ENCODE measurements at places on chromosomes 5 and 9.

- DNase-seq = peak; percentile 58
Measured at GRCh38 chr5:167573370-167574127, 717.9 kb upstream of the WWC1 start.

GRCh38 chr5:17096952-17097695, 120.3 kb upstream of the BASP1 start:
- DNase-seq = peak; percentile 70

GRCh38 chr5:78746021-78746770, 97.6 kb upstream of the LHFPL2 start:
- no peak for DNase-seq

GRCh38 chr5:126982926-126983873, 47.2 kb downstream of the MARCHF3 start:
- no peak for DNase-seq

DNA sequence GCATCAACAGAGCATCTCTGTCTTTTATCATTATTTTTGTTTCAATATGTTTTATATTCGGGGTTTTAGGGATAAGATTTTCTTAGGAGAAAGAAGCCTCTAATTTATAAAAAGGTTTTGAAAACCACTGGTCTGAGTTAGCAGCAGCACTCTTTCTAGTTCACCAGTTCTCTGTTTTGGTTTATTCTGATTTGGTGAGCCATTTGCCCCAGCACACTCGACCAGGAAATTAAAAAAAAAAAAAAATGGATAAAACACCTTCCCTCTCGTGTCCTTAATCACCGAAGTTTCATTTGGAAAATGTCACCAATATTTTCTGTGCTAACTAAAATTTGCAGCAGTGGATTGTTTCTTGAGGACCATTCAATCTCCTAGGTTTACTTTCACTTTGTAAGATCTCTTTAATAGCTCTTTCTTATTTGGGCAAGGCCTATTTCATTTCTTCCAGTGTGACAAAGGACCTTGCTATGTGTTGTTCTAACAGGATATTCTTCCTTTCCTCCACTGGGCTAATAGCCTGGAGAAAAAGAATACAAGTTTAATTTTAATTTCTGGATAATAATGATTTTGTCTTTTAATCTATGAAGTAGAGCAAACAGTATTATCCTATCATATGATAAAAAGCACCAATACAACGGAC, 57.8 kb upstream of the ANXA1 start:
- peak; percentile 44 for DNase-seq

DNA sequence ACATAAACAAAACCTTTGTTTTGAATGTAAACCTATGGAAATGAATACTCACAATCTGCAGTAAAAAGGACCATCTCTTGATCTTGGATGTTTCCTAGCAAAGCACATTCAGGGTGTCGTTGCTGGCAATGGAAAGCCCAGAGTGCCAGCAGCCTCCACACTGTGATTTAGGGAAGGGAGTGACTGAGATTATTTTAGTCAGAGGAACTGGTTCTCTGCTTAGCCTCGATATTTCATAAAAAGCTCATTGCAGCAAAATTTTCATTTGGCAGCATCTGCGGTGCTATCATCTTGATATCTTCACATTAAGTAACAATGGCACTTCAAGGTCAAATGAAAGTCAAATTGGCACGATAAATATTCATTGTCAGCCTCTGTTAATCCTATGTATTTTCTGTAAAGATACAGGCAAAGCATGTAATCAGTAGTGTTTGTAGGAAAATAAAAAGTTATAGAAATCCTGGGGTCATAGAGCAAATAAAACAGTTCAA, 116.0 kb downstream of the MACIR start:
- no peak for DNase-seq

GRCh38 chr9:115379719-115380118, 261.8 kb upstream of the TNC start:
- DNase-seq = no peak

- no peak for DNase-seq
Measured at GRCh38 chr5:109347252-109347888, 62.4 kb downstream of the PJA2 start.

- no peak for DNase-seq
Measured at GRCh38 chr5:155276231-155276630, 262.7 kb downstream of the KIF4B start.

GRCh38 chr5:160171666-160172065, 52.4 kb upstream of the PWWP2A start:
- no peak for DNase-seq

DNA sequence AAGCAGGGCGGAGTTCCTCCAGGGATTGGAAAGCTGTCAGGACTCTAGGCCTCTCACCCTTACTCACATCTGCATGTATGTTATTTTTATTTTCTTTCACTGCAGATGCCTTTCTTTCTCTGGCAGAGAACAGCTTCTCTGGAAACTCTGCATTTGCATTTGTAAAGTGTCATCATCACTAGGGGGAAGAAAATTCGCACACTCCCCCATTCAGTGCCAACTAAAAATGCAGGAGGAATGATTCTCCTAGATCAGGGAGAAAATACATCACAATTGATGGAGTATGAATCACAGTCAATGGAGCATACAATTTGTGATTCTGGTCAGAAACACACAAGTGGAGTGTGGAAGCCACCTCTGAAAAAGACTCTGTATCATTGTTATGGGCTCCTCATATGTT, 351.4 kb upstream of the FTMT start:
- peak; percentile 82 for DNase-seq

GRCh38 chr9:95788521-95788991, 86.9 kb upstream of the ERCC6L2 start:
- DNase-seq = no peak

- DNase-seq = peak; percentile 37
Measured at GRCh38 chr9:105050296-105050695, 122.3 kb upstream of the ABCA1 start.

- DNase-seq = no peak
Measured at GRCh38 chr5:139667001-139667729, 19.0 kb downstream of the CXXC5 start.

GRCh38 chr5:139903450-139903794, 107.8 kb downstream of the PSD2 start:
- no peak for DNase-seq

- peak; percentile 39 for DNase-seq
Measured at GRCh38 chr5:157471709-157472108, 11.7 kb downstream of the NIPAL4 start.

- DNase-seq = no peak
Measured at GRCh38 chr5:91229031-91229727, 153.9 kb downstream of the ARRDC3 start.

- no peak for DNase-seq
Measured at GRCh38 chr5:90476391-90476790, 1.7 kb downstream of the POLR3G start.

DNA sequence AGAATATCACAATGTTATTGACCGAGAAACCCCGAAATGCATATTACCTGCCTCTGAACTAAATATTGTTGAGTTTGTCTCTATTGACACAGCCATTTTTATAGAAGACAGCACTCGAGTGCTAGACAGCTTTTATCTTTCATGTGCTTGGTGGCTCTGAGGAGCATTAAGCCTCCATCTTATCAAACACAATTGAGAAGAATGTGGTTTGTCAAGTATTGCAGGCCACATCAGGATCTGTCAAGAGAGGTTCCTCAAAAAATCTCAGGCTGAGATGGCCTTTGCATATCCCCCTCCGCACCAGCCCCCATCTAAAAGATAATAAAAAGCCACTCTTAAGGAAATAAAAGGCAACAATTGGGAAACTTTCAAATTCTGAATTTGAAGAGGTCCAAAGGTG, 284.8 kb downstream of the DENND1A start:
- no peak for DNase-seq

GRCh38 chr9:96031366-96031824, 155.9 kb downstream of the ERCC6L2 start:
- DNase-seq = peak; percentile 61

DNA sequence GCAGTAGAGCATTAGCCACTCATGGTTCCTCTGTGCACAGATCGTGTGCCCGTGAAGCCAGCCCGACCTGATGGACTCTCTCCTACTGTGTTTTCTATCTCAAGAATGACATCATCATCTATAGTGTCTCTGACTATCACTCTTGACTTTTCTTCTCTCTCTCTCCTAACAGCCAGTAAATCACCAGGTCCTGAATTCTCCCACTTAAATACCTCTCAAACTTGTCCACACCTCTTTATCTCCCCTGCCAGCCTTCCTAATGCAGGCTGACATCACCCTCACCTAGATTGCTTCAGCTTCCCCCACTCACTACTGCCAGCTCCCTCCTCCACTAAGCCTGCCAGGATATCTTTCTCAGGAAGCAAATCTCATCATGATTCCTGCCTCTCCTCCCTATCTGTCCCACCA, 90.6 kb upstream of the MIER3 start:
- no peak for DNase-seq

DNA sequence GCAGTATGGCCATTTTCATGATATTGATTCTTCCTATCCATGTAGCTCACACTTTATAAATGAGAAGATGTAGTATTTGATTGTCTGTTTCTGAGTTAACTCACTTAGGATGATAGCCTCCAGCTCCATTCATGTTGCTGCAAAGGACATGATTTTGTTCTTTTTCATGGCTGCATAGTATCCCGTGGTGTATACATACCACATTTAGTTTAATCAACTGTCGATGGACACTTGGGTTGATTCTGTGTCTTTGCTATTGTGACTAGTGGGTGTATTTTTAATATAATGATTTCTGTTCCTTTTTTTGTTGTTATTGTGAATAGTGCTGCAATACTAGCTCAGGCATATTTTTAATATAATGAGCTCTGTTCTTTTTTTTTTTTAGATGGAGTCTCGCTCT, 560.3 kb upstream of the ZNF608 start:
- DNase-seq = no peak

- DNase-seq = peak; percentile 77
Measured at GRCh38 chr9:128215491-128216409, 12.6 kb downstream of the DNM1 start.

DNA sequence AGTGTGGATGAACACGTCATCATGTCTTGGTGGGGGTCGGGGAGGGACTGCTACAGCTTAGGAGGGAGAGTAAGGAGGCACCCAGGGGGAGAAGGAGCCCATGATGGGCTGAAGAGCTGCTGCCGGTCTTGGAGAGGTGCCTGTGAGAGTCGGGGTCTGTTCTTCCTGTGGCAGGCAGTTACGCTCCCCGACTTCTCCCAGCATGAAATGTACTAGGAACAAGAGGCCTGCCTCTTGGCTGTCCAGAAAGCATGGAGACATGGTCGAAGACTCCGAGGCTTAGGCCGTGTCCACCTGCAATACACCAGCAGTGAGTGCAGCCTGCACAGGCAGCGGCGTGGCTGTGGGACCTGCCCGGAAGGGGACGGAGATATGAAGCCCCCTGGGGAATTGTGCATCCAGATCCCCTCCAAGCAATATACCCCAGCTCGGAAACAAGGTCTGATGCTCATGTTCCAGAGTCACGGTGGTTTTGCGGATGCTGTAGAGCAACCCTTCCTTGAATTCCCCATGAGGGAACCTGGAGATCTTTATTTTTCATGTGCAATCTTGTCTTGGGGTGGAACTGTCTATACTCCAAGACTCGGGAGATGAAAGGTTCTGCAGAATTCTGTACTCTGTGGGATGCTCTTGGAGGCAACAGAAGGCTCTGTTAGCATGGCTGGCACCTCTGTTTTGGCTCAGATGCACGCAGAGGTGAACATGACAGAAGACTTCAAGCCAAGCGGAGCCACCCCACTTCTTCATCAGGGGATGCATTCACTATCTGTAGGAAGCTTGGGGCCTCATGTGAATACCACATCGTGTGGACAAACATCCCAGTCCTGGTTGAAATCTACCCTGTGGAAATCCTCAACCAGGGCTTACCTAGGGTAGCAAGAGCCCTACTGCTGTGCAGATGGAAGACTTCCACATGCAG, 374.9 kb upstream of the IRX4 start:
- DNase-seq = no peak

DNA sequence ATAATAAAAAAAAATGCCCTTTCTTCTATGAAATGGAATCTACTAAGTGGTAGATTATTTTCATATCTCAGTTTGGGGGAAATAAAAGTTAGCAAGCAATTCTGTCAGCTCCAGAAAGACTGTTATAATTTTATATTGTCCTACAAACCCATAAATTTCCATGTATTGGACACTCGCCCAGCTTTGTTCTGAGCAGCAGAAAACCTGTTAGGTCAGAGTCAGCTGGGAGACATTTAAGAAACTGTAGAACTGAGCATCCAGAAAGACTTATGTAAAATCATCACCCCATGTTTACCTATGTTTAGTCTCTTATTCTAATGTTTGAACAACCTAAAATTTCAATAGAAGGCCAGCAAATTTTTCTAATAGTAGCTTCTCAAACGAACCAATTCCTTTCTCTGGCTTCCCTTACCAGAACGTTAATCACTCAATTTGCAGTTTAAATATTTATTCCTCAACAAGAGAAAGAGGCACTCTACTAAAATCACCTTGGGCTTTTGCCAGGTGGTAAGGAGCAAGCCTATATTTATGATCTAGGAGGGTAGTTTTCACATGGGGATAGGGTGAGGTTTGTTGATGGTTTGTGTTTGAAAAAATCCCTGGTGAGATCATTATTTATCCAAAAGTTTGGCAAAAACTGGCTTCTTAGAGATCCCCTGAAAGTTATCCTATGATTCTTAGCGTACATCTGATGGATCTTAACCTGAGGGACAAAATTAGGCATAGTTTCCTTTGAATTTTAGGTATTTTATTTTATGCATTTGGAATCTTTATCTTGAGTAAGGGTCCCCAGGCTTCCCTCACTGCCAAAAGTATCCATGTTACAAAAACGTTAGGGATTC, 34.4 kb downstream of the MACROH2A1 start:
- no peak for DNase-seq

DNA sequence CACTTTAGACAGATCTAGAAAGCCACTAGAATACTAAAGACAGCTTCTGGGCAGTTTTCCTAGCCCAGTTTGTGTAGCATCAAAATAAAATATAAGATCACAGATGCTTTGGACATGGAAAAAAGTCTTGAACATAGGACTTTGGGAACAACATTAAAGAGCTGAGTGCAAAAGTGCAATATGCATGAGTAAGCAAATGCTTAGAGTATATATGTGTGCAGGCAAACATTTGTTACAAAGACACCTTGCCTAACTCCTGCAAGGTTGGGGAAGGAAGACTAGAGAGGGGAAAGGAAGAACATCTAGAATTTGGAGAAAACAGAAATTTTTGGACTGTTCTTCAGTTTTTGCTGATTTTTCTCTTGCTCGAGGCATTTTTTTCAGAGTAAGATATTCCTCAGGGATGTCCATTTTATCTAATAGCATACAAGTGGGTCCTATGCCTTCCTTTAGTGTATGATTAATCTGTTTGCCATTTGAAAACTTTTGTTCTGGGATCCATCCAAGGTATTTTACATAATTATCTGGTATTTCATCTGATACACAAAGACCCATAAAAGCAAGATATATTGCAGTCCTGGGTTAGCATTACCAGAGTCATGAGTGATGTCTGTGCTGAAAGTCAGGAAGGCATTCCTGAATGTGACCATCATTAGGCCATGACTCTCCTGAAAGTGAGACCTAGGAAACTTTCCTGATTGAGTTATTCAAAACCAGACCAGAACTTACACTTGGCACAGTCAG, 142.0 kb upstream of the RGMB start:
- DNase-seq = peak; percentile 28

DNA sequence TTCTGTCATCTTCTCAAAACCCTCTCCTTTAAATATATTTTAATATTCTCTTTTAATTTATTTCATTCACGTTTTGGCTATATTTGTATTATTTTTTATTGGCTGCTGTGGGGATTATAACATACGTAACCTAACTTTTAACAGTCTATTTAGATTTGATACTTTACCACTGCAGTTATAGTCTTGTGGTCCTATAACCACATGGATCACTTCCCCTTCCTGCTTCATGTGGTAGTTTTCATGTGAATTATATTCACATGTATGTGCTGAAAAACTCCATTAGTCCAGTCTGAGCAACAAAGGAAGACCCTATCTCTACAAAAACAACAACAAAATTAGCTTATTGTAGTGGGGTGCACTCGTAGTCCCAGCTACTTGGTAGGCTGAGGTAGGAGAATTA, 34.3 kb downstream of the CENPP start:
- no peak for DNase-seq

Measured in renal cortical epithelial cell (primary cell).